ENCODE measurements at places on chromosomes 16 and 17. TPM values are rescaled to one million over a fixed set of nuclear protein-coding genes. Genes with fewer than 3 reads are reported as not detected.

HOXB1 gene
- not detected for polyA plus RNA-seq

GP1BA gene
- 1.4 TPM for polyA plus RNA-seq

CSNK2A2 gene
- polyA plus RNA-seq: 29.3 TPM

- DNase-seq: peak; percentile 98
- peaks cover 4% of the 10 kb centered on the region for H3K4me1 ChIP-seq
- peak overlapping the region; percentile 69 for H3K4me3 ChIP-seq
- H3K27me3 ChIP-seq: no peaks in the 10 kb centered on the region
- H3K27ac ChIP-seq: peak overlapping the region; percentile 99
Measured at GRCh38 chr16:67561824-67562525, 351 bp upstream of the CTCF start.

PRAC1 gene
- not detected for polyA plus RNA-seq

GRCh38 chr16:88886845-88887521, 20.5 kb upstream of the PABPN1L start:
- H3K4me1 ChIP-seq: peaks cover 7% of the 10 kb centered on the region
- no peaks in the 10 kb centered on the region for H3K36me3 ChIP-seq
- H3K4me3 ChIP-seq: no peak overlapping the region
- H3K27me3 ChIP-seq: no peaks in the 10 kb centered on the region

- H3K27me3 ChIP-seq: no peaks in the 10 kb centered on the region
- H3K4me3 ChIP-seq: no peak overlapping the region
- DNase-seq: no peak
- H3K4me1 ChIP-seq: no peaks in the 10 kb centered on the region
Measured at GRCh38 chr17:53896047-53896446, 73.3 kb downstream of the KIF2B start.

GRCh38 chr16:85838381-85838780, 38.9 kb downstream of the COX4I1 start:
- DNase-seq: no peak
- no peak overlapping the region for H3K4me3 ChIP-seq
- no peaks in the 10 kb centered on the region for H3K4me1 ChIP-seq
- no peaks in the 10 kb centered on the region for H3K27me3 ChIP-seq
- H3K36me3 ChIP-seq: no peaks in the 10 kb centered on the region

CMTM1 gene
- polyA plus RNA-seq: 2.0 TPM

CHD3 gene
- 69.9 TPM for polyA plus RNA-seq

Data from lung (tissue), 17 donors.